ENCODE measurements at places on chromosomes 1 and 21.
A peak's percentile ranks its signal among the peaks of the same experiment; 100 is the strongest.

GRCh38 chr1:35655196-35655595 lies 13.9 kb upstream of the PSMB2 start:
- no peak for DNase-seq

DNA sequence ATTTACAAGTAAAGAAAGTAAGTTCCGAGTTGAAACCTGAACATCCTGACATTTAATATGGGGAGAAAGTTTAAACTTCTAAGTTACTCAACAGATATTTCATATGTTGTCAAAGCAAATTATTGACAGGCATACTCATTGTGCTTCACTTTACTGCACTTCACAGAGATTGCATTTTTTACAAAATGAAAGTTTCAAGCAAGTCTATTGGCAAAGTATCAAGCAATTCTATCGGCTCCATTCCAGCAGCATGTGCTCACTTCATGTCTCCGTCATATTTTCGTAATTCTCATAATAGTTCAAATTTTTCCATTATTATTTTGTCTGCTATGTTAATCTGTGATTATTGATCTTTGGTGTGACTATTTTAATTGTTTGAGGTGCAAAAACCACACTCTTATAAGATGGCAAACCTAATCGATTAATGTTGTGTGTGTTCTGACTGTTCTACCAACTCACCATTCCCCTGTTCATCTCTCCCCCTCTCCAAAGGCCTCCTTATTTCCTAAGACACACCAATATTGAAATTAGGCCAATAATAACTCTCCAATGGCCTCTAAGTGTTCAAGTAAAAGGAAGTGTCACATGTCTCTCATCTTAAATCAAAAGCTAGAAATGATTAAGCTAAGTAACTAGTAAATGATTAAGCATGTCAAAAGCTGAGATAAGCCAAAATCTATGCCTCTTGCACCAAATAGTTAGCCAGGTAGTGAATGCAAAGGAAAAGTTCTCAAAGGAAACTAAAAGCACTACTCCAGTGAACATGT lies 68.2 kb upstream of the BCL9 start:
- DNase-seq, result no peak

DNA sequence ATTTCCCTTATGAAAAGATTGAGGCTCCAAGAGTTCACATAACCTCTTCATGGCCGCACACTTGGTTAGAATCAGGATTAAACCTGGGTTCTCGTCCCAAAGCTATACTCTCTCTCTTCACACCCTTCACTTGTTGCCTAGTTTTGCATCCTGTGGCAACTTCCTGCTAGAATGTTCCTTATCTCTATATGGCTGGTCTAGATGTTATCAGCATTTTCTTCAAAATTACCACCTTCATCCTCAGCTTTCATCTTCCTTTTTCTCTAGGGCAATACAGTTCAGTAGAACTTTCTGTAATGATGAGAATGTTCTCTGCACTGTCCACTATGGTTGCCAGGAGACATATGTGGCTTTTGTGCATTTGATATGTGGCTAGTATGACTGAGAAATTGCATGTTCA lies 31.1 kb upstream of the BCAR3 start:
- DNase-seq, result no peak

DNA sequence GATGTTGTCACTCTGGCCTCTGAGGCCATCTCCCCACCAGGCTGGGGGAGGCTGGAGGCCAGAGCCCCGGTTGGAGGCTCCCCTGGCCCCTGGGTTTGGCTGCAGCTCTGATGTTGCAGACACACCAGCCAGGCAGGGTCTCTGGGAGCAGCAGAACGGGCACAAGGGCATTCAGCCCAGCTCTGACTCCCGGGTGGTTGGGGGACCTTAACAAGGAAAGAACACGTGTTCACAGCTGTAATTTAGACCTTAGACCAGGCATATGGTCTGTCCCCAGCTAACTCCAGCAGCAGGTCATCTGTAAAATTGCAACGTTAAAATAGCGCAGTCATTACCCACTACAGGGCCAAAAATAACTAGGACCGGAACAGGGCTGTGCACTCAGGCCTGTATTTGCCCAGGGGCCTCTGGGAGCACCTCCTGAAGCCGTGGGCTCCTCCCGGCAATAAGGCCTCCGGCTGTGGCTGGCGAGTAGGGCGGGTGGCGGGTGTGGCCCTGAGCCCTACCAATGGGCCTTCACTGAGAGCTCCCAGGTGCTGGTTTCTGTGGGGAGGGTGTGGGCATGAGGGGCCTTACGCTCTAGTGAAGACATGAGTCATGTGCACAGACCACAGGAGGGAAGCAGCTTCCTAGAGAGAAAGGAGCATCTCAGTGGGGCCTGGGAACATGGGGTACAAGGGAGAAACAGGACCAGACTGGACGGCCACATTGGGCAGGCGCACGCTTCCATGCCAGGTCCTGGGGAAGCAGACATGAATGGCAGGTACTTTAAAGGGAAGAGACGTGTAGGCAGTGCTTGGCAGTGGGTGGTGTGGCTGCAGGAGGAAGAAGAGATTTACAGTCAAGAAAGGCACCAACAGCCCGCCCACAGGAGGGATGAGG lies 6.1 kb downstream of the LDLRAP1 start:
- no peak for DNase-seq

DNA sequence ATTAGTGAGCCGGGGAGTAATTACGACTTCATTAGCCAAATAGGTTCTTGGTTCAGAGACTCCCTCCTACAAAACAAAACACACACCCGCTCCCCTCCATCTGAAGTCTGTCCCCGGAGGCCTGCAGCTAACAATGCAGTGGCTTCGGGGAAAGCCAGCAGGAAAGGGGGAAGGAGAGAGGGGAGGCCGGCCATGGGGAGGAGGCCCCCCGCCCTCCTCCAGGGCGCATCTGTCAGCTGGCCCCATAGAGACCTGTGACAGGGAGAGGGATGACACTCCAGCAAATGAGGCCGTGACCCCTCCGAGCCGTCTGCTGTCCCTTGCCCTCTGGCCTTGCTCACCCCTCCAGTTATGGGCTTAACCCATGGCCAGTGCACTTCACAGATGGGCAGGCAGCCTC lies 12.1 kb upstream of the CNTN2 start:
- DNase-seq, result no peak

GRCh38 chr21:46639489-46640386 lies 4.3 kb downstream of the PRMT2 start:
- no peak for DNase-seq

DNA sequence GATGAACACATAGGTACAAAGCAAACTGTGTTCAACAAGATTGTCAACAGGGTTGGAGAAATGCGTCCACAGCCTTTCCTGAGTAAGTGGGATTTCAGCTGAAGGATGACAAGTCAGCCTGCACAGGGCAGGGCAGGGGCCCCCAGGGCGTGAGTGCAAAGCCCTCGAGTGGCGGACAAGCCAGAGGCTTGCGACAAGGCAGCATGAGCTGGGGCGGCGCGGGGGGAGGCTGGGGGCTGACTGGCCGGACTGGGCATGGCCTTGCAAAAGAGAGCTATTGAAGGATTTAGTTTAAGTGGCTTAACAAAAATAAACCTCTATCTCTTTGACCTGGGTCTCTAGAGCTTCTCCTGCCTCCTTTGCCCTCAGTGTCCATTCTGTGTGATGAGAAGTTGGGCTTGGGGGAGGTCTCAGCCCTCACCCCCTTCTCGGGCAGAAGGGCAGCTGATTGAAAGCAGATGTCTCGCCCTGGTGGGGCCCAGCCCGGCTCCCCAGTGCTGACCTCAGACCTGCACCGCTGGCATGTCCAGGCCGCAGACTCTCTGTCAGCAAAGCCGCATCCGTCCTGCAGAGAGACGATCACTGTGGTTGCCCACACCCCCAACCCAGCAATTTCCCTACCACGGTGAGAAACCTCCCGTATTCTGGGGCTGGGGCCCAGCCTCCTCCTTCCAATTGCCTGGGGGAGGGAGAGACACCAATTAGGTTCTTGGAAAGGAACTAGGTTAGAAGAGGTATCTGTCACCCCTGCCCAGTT lies 24.3 kb upstream of the EPS8L3 start:
- DNase-seq, result peak; percentile 77

- DNase-seq, result peak; percentile 88
Observed at GRCh38 chr1:6454856-6455751, 10.9 kb downstream of the TNFRSF25 start.

DNA sequence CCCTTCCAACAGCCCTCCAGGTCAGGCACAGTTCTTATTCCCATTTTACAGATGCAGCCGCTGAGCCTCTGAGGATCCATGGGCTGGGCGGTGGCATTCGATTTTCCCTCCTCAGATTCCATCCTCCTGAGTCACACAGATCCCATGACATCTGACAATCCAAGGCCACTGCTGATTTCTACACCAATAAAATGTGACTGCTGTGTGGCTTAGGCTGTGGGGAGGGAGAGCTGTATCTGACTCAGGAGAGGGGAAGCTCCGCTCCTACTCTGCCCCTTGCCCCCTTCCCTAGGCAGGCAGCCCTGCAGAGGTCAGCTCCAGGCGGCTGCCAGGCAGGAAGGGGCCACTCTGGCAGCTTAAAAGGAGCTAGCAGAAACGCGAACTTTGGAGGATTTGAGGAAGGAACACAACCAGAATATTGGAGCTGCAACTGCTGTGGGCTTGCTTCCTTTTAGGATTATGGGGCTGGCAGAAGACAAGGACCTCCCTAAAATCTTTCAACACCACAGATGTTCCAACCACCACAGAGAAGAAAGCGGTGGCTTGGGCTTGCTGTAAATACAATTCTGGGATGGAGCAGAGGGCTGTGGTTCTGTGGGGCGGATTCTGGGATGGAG lies 50.0 kb downstream of the MRPL37 start:
- DNase-seq, result no peak

- DNase-seq, result no peak
Observed at GRCh38 chr1:150366416-150367296, 2.7 kb downstream of the RPRD2 start.

DNA sequence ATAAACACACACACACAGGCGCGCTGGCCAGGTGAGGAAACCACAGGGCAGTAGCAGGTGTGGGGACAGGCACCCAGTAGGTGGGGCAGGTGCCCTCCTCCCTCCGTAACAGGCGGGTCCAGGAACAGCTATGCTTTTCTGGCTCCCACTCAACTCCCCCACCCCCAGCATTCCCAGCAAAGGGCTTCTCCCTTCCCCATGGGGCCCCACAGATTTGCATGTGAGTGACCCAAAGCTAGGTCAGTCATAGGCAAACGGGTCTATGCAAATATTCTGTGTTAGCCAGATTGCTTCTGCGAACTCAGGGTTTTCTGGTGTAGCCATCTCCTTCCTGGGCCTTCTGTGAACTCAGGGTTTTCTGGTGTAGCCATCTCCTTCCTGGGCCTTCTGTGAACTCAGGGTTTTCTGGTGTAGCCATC lies 114.2 kb downstream of the SIK1 start:
- no peak for DNase-seq

DNA sequence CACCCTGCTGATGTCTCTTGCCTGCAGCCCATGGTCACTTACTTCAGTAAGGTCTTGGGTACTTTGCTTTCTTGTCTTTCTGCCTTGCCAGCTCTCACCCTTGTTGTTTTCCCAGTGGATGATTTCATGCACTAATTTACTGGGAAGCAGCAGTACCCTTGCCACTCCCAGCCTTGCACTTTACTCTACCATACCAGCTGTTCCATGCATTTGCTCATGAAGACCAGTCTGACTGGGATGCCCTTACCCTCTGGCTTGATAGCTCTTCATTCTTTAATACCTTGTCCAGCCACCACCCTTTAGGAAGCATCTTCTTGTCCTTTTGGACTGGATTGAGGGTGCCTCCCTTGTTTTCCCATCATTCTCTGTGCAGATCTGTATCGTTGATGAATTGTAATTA lies 28.3 kb downstream of the CDC14A start:
- DNase-seq, result no peak

DNA sequence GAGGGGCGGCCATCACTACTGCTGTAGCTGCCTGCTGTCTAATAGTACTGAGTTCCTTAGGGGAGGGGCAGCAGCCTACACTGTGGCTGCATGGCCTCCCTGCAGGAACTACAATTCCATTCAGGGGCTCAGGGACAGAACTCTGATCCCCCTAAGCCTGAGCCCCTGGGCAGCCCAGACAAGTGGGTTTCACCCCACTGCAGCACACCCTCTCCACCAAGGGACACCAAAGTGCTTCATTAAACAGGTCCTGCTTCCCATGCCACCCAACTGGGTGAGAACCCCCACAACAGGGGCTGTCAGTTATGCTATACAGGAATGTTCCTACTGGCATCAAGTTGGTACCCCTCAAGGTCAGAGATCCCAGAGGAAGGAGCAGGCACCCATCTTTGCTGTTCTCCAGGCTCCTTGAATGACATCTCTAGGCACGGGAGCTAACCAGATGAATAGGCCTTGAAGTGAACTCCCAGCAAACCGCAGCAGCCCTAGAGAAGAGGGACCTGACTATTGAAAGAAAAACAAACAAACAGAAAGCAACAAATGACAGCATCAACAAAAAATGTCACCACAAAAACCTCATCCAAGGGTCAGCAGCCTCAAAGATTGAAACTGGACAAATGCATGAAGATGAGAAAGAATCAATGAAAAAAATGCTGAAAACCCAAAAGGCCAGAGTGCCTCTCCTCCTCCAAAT lies 437.4 kb downstream of the NUF2 start:
- no peak for DNase-seq

DNA sequence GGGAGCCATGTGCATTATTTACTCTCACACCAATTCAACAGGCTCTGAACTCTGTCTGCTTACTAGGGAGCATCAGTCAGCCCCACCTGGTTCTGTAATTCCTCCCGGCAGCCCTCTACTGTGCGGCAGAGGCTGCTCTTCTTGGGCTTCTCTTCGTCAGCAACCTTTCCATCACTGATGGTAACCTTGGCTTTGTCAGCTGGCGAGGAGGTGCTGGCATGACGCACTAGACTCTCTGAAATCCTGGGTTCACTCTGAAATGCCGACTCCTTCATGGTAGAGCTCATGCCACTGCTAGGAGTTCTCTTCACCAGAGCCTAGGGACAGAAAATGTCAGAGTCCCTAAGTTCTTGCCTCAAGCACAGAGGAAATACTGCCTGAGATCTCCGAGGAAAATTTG lies 49.2 kb downstream of the UBR4 start:
- DNase-seq, result no peak

- no peak for DNase-seq
Observed at GRCh38 chr1:160460683-160461287, 60.4 kb downstream of the VANGL2 start.

GRCh38 chr1:172381946-172382345 lies 38.5 kb upstream of the C1orf105 start:
- DNase-seq, result no peak

DNA sequence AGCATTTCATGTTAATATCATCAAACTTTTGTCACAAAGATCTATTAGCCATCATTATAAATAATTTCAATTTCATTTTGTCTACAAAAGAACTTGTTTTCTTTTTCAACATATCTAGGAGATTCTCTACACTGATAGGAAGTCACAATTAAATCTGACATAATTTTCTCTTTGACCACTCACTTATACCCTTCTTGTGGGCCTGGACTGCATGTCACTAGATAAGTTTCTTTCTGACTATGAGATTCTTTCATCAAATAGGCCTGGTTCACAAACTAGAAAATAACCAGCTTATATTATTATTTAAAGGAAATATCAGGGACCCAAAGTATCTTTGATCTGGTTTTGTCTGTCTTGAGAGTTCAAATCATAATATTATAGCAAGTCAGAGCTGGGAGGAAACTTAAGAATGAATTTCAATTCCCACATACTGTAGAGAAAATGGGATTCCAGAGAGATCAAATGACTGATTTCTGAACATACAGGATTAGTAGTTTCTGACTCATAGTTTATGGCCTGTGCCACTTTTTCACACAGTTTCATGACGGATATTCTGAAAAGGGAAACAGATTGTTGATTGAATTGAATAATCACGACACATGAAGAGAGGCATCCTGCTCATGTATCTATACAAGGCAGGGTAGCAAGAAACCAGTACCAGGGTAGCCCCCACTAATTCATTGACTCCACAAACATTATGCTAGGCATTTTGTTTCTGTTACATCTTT lies 355.8 kb downstream of the GPATCH2 start:
- DNase-seq, result no peak
